ENCODE measurements at places on chromosomes 3 and 15.

GRCh38 chr15:45148076-45149059 is 18.6 kb downstream of the DUOX1 start:
- DNase-seq: no peak

GRCh38 chr15:66580643-66581042 is 14.8 kb upstream of the LCTL start:
- DNase-seq: no peak

DNA sequence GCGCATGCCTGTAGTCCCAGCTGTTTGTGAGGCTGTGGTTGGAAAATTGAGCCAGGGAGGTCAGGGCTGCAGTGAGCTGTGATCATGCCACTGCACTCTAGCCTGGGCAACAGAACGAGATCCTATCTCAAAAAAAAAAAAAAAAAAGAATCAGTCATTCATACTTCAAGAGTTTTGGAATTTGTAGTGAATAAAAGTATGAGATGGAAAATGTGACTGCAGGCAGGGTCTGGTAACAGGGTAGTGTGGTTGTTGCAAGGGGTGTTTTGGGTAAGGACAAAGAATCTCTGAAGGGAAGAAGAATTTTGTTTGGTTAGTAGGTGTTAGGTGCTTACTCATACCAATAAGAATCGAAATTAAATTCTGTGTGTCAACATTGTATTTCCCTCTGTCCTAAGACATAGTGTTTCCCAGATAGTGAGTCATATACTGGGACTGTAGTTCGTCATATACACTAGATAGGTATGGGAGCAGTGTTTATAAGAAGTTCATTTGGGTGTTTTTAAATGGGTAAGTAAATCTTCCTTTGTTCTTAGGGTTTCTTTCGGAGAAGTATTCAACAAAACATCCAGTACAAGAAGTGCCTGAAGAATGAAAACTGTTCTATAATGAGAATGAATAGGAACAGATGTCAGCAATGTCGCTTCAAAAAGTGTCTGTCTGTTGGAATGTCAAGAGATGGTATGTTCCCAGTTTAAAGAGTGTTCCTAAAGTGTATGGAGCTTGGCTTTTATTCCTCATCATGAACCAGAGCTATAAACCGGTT is 14.2 kb downstream of the NR1D2 start:
- DNase-seq: no peak

GRCh38 chr3:24680214-24680967 is 185.7 kb upstream of the THRB start:
- DNase-seq: peak; percentile 9

- DNase-seq: no peak
Measured at GRCh38 chr3:43632269-43632733, 10.5 kb upstream of the ANO10 start.

DNA sequence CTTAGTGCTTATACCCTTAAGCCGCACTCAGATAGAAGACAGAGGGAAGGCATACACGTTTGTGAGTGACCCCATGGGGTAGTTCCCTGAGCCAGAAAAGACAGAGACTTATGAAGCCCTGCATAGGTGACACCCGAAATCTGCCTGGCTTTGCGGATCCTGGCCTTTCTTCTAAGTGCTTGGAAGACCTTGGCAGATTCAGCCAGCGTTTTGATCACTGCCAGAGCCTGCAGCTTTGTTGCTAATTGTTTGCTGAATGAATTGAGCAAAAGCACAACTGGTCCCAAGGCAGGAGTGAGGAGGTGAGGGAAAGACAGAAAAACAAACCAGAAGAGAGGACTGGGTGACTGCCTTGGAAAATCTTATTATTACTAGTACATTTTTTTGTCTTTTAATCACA is 168.3 kb upstream of the ICE2 start:
- no peak for DNase-seq

GRCh38 chr3:151398895-151399294 is 14.3 kb upstream of the P2RY12 start:
- no peak for DNase-seq

- no peak for DNase-seq
Measured at GRCh38 chr3:112353365-112353764, 20.4 kb downstream of the CD200 start.

- DNase-seq: no peak
Measured at GRCh38 chr3:134214239-134214638, 36.4 kb downstream of the RYK start.

- no peak for DNase-seq
Measured at GRCh38 chr3:79810581-79810980, 42.8 kb upstream of the ROBO1 start.

DNA sequence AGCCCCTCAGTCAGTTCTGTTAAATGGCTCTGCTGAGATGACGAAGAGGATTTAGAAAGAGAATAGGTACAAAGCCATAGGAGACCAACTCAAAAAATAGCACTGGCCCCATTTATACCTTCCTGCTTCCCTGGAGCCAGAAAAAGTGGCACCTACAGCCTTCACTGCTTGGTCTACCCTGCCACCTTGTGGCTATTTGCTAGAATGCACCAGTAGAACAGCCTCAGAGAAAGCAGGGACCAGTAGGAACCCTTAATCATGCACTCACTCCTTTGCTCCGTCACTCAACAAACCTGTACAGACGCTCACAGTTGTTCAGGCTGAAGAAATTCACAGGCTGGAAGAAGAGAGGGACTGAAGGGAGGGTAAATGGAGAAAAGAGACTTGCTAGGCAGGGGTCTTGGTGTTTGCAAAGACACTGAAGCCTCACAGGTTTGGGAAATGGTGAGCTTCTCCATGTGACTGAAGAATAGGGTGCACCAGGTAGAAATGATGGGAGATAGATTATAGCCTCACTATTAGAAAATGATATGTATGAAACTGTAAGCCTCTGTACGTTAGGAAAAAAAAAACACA is 12.1 kb upstream of the RTP2 start:
- DNase-seq: peak; percentile 7

- DNase-seq: no peak
Measured at GRCh38 chr3:127289706-127290575, 2.1 kb upstream of the PRR20G start.

DNA sequence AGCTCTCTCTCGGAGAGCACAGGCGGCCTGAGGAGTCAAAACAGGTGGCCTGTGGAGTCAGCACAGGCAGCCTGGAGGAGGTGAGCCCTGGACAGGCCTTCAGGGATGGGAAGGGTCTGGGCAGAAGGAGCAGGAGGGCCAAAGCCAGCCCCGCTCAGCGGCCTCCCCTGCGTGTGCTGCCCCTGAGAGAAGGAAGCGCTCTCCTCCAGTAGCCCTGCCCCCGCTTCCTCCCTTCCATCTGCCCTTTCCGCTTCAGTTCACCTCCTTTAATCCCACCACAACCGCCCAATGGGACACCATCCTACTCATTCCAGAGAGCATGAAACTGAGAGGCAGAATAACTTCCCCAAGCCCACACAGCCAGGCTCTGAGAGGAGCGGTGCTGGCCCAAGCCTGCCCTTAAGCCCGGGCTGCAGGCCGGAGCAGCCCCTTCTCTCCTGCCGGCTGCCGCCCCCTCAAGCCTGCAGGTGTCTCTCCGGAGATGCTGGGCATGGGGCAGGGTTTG is 3.2 kb upstream of the NR2E3 start:
- no peak for DNase-seq

GRCh38 chr3:119314821-119315220 is 20.6 kb downstream of the ARHGAP31 start:
- DNase-seq: no peak

GRCh38 chr15:55394694-55395093 is 13.5 kb downstream of the CCPG1 start:
- DNase-seq: no peak

DNA sequence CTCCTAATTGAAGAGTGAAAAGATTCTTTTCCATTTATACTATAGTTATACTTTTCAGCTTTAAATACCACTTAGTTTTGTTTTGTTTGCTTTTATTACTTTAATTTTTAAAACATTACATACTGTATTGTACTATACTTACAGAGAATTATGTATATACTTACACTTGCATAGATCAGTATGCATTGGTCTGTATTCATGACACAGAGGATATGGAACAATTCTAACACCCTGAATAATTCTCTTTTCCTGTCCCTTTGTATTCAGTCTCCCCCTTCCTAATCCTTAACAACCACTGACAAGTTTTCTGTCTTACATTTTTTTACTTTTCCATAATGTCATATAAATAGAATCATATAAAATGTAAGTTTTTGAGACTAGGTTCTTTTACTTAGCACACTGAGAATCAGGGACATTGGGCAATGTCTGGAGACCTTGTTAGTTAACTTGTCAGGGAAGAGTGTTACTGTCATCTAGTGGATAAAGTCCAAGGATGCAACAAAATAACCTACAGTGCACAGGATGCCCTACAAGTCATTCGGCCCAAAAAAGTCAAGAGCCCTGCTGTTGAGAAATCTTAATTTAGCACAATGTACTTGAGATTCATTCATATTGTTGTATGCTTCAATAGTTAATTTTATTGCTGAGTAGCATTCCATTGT is 95.7 kb upstream of the MCTP2 start:
- DNase-seq: no peak

DNA sequence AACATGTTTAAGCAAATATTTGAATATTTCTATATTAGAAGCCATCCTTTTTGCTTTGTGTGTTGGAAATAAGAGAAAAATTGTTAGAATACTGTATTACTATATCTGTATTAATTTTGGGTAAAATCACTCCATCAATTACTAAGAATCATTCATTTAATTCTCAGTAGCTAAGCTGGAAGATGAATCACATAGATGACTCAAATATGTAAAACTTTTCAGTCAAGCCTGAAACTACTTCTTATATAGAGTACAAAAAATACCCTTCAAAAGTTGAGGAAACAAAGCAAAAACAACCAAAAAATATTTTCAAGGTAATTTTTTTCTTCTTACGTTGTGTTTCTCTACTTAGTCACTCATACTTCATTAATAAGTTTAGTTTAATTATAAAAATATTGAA is 205.7 kb upstream of the ROBO1 start:
- DNase-seq: no peak

- DNase-seq: no peak
Measured at GRCh38 chr3:153666991-153667740, 454.0 kb upstream of the ARHGEF26 start.

GRCh38 chr15:86347245-86347644 is 267.6 kb downstream of the AGBL1 start:
- DNase-seq: no peak

- DNase-seq: no peak
Measured at GRCh38 chr3:169071003-169071402, 592.5 kb downstream of the MECOM start.

DNA sequence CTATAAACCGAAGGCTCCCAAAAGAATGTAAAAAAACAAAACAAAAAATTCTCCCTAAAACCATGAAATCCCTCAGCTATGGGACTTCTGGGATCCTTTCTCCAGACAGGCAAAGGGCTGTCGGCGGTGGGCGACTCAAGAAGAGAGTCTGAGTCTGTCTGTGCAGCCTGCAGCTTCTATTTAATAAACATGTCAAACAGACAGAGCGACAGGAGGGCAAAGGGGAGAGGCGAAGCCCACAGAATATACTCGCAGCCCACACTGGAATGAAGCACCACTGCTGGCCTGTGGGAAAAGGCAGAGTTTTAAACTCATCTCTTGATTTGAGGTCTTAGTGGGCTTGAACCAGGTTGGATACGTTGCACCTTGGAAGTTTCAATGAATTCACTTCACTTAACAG is 40.2 kb downstream of the ISL2 start:
- DNase-seq: no peak

DNA sequence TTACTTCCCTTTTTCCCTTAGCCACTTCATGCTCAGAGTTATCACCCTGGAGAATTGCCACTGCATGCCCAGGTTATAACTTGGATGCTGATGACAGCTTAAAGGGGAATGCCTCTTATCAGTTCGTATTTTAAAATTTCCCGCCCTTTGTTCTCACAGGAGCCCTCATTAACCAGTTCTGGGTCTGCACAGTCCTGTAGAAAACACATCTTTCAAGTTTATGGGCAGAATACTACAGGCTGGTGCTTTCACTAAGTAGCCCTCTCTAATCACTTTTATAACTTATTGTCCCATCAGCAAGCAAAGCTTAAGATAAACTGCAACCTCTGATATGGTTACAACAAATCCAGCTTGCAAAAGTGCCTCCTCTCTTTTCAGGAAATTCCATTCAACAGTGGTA is 587.3 kb upstream of the UBE2E2 start:
- DNase-seq: no peak

- DNase-seq: no peak
Measured at GRCh38 chr3:124793054-124793739, 62.9 kb downstream of the UMPS start.

- DNase-seq: no peak
Measured at GRCh38 chr15:80233581-80233980, 18.4 kb downstream of the CTXND1 start.

DNA sequence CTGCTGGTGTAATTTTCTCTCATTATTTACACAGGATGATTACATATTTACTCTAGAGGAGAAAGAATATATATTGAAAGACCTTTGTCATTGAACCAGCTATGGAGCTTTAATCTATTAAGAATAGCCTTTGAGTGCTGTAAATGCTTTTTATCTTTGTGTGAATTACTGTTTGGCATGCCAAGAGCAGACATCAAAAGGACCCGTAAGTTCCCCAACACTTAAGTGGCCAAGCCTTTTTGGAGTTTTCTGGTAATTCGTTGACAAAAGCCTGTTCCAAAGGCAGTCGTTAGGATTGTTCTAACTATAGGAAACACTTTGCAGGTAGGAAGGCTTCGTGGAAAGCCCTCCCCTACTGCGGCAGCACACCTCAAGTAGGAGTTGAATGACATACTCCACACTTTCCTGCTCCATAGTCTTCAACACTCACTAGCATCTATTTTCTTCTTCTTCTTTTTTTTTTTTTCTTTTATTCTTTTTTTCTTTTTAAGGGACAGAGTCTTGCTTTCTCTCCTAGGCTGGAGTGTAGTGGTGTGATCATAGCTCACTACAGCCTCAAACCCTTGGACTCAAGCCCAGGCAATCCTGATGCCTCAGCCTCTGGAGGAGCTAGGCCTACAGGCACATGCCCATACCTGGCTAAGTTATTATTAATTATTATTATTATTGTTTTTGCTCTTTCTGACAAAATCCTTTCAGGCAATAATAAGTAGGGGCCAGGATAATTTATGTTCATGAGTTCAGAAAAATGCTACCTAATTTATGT is 98.6 kb downstream of the SUCNR1 start:
- DNase-seq: no peak

GRCh38 chr3:197398286-197398878 is 100.0 kb upstream of the DLG1 start:
- DNase-seq: no peak

- no peak for DNase-seq
Measured at GRCh38 chr15:98671060-98672008, 23.0 kb downstream of the IGF1R start.

DNA sequence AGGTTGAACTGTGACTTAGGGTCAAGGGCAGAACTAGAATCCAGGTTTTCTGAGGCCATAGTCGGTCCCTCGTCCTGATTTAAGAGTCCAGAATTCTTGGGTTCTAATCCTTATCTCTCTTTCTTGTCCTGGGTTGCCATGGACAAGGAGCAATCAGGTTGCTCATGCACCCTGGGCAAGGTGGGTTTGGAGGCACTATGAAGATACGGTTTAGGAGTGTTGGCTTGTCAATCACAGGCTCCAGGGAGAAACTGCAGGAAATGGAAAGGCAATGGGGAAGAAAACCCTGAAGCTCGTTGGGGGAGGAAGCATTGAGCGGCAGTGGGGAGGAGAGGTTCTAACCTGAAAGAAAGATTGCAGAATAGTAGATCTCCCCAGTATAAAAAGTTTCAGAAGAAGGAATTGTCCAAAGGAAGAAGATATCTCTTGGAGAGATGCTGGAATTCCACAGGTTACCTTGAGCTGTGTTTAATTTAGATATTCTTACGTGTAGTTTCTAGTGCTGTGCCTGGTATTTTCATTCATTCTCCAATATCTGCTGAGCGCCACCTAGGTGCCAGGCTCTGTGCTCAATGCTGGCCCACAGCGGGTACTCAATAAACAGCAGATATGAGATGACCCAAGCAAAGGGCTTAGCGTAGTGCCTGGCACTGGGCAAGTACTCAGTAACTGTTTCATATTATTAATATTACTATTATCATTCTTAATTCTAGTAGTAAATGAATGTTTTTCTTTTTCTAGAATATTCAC is 2.0 kb downstream of the ACAN start:
- no peak for DNase-seq
